Globus pallidus (tissue), 1 donor: ENCODE measurements at places on chromosomes 7 and 10.

DNA sequence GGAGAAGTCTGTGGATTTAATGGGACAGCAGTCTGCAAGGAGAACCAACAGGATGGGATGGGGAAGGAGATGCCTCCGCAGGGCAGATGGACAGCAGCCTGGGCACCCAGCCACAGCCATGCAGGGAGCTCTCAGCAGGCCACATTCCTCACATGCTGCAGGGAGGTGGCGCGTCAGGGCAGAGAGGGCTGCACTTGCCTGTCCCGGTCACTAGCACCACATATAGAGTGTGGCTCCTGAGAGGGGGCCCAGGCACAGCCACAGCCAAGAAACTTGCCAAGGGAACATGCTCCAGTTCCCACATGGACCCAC, 86.8 kb upstream of the ZMIZ1 start:
- peak; percentile 26 for DNase-seq

DNA sequence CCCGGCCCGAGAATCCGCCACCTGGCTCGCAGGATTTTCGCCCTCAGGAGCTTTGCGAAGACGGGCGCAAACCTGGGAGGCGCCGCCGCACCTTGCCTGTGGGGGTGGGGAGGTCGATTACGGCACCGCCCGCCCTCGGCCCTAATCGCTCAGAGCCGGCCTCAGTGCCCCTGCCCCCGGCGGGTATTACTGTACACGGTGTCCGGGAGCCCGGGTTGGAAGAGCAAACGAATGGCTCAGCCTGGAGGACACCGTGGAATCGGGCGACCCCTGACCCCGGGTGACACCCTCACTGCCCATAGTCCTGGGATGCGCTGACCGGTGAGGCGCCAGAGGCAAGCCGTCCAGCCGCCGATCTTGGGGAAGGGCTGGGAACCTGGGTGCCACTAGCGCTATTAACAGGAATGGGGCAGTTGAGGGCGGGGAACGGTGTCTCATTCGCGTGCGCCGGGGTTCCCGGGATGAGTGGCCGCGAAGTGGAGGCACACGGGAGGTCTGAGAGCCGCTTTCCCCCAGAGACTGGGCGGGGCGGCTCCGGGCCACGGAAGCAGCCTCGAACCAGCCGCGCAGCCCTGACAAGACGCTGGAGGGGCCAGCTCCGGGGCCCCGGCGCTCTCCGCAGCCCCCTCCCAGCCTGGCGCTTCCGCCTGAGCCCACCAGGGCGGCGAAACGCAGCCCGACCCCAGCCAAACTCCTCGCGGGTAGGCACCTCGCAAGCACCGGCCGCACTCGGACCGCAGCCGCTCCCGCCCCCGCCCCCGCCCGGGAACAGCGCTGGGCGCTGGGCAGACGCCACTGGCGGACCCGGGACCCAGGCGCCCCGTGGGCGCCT, 167.5 kb downstream of the NRF1 start:
- DNase-seq = no peak

DNA sequence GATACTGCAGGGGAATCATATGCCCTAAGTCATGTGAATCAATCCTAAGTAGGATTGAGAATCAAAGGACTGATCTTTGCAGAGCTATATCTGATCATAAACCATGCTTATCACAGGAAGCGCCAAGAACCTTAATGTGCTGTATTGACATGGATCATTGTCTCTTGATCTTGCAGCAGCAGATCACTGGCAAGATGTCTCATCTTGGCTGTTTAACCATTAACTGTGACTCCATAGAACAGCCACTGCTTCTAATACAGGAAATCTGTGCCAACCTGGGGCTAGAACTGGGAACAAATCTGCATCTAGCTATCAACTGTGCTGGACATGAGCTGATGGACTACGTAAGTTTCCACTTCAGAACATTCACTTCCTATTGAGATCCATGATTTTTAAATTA, 21.6 kb downstream of the ENO4 start:
- no peak for DNase-seq

- DNase-seq = no peak
Measured at GRCh38 chr7:142436601-142437000, 178.7 kb upstream of the PRSS58 start.

DNA sequence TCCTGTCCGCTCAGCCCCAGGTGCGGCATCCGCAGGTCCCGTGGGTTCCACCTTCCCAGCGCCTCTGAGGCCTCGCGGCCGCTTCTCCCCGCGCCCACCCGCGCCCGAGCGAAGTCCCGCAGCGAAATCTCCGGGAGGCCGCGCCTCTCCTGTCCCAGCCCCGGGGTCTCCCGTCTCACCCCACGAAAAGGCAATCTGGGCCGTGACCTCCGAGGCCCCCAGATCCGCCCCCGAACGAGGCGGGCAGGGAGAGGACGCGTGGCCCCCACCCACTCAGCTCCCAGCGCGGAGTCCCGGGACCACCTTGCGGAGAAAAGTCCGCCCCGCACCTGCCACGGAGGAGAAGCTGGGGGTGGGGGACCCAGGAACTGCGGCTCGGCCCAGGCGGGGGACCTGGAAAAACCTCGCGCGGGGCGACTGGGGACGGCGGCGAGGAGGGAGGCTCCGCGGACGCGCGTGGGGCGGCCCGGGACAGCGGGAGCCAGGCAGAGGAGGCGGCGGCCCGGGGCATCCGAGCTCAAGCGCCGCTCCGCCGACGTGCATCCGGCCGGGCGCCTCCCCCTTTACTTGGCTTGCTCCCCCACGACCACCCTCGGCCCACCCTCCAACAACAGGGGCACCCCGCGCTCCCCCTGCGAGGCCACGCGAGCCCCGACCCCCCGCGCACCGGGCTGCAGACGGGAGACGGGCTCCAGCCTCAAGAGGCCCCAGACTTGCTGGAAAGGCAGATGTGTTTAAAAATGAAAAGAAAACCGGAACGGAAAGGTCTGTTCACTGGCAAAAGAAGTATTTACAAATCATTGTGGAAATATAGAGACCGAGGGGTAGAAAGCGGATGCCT, 33.0 kb upstream of the RNF32 start:
- DNase-seq = no peak

GRCh38 chr7:150971242-150972022, 6.7 kb downstream of the KCNH2 start:
- DNase-seq = no peak
